ENCODE measurements at places on chromosomes 12 and 14.
A peak's percentile ranks its signal among the peaks of the same experiment; 100 is the strongest.

- DNase-seq = peak; percentile 48
Measured at GRCh38 chr14:53619691-53620231, 336.9 kb downstream of the BMP4 start.

DNA sequence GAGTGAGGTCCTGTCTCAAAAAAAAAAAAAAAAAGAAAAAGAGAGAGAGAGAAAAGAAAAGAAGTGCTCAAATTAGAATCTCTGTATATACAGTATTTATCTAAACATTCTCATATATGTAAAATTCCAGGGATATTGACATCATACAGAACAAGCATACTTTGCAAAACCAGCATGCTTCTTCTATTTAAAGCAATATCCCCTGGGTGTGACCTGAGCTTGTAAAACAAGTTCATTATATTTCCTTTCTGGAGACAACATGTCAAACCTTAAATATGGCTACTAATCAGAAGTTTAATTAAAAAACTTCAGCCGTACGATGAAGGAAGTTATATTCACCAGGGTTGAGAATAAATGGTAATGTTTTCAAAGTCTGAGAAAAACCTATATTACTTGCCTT is 175.8 kb upstream of the HMGA2 start:
- DNase-seq = no peak

- DNase-seq = no peak
Measured at GRCh38 chr14:102523569-102524450, 14.2 kb upstream of the ANKRD9 start.

- DNase-seq = no peak
Measured at GRCh38 chr12:31318657-31319269, 7.2 kb downstream of the SINHCAF start.

GRCh38 chr12:24739106-24739779 is 209.7 kb downstream of the BCAT1 start:
- DNase-seq = no peak

GRCh38 chr14:91336093-91336450 is 81.5 kb downstream of the CCDC88C start:
- DNase-seq = no peak

- no peak for DNase-seq
Measured at GRCh38 chr12:122018457-122018856, 3.2 kb upstream of the BCL7A start.

- DNase-seq = peak; percentile 2
Measured at GRCh38 chr14:40989260-40989659, 617.4 kb upstream of the LRFN5 start.

GRCh38 chr14:22854963-22855724 is 16.4 kb upstream of the LRP10 start:
- no peak for DNase-seq

- no peak for DNase-seq
Measured at GRCh38 chr12:54390176-54390667, 5.7 kb upstream of the ZNF385A start.

All from tongue (tissue), 3 donors.